Stimulated activated CD8-positive, alpha-beta memory T cell treated with anti-CD3 and anti-CD28 coated beads, Interleukin-4, amount 100 ng/mL, for 4 hours (primary cell): ENCODE measurements at places on chromosomes 7 and 10.

DNA sequence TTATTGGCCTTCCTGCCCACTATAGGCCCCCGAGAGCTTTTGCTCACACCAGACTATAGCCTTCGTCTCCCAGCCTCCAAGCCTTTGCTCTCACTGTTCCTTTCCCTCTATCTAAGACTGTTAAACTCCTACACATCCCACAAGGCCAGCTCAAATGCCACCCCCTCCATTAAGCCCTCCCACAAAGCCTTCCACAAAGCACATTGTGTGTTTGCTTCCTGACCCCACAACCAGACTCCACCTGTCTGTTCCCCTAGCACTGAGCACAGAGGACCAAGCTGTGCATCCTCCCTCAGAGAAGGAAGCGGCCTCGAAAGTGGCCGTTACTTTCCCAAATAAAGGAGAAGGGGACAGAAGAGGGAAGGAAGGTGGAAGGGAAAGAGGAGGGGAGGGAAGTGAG, 1.3 kb downstream of the LOXL4 start:
- no peak for DNase-seq

- DNase-seq = no peak
Measured at GRCh38 chr7:24709051-24709450, 48.2 kb downstream of the GSDME start.

DNA sequence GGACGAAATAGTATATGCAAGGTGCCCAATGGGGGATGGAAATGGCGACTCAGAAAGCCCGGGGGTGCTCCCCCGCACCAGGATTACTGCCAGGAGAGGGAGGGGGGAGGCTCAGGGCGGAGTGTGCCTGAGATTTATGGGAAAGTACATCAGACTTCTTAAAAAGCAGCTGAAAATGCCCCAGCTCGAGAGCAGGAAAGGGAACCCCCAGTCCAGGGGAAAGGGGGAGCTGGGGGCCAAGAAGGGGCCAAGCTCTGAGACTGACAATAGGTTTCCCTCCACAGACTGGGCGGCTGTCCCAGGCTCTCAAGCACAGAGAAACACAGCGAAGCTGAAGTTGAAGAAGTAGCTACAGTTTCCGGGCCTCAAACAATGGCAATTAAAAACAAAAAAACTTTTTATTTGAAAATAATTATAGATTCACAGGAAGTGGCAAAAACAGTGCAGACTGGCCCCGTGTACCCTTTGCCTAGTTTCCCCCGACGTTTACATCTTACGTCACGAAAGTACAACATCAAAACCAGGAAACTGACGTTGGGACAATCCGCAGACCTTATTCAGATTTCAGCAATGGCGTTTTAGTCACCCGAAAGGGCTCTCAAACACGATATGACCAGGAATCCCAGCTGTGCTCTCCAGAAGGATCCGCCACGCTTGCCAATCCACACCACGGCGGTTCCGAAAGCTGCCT, 83.9 kb upstream of the FGFR2 start:
- no peak for DNase-seq

- DNase-seq = no peak
Measured at GRCh38 chr7:143936087-143937009, 1.3 kb downstream of the OR2F2 start.

GRCh38 chr7:18708204-18708603, 212.7 kb downstream of the HDAC9 start:
- DNase-seq = no peak

GRCh38 chr10:132309471-132309865, 1.7 kb upstream of the STK32C start:
- no peak for DNase-seq

- no peak for DNase-seq
Measured at GRCh38 chr10:133445268-133445732, 8.4 kb upstream of the SCART1 start.

DNA sequence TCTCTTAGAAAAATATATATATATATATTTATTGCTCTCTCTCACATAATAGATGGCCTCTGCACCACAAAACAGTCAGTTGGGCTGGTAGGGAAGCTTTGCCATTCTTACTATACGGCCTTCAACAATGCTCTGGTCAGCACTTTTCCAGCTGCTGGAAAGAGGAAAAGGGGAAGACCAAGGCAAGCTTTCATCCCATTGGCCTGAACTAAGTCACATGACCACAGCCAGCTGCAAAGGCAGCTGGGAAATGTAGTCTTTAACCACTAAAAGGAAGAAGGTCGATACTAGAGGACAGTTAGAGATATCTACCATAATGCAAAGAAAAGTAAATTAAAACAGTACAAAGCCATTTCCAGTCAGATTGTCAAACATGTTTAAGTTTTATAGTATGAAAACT, 58.4 kb upstream of the MACROH2A2 start:
- no peak for DNase-seq

- DNase-seq = no peak
Measured at GRCh38 chr7:106591146-106591545, 69.8 kb downstream of the CCDC71L start.

GRCh38 chr10:119693262-119693957, 32.4 kb upstream of the INPP5F start:
- no peak for DNase-seq

- DNase-seq = no peak
Measured at GRCh38 chr10:38050212-38050611, 39.7 kb downstream of the ZNF33A start.

- DNase-seq = no peak
Measured at GRCh38 chr10:47452495-47453140, 31.3 kb downstream of the ANXA8 start.

DNA sequence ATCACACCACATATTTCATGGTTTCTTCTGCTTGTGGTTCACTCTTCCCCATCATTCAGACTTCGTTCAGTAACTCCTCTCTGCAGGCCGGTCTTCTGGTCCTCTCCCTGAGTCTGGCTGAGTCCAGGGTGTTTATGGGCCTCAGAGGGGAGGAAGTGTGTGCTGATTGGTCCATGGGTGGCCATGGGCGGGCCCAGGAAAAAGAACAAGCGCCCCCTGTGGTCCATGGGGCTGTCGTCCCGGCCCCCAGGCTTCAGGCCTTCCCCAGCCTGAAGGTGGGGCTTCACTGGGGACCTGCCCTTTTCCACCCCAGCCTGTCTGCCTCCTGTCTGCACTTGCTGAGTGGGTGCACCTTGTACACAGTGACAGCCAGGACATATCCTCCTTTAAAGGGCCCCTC, 123.7 kb downstream of the VIPR2 start:
- no peak for DNase-seq

- DNase-seq = no peak
Measured at GRCh38 chr7:108037140-108037539, 34.2 kb upstream of the LAMB1 start.

DNA sequence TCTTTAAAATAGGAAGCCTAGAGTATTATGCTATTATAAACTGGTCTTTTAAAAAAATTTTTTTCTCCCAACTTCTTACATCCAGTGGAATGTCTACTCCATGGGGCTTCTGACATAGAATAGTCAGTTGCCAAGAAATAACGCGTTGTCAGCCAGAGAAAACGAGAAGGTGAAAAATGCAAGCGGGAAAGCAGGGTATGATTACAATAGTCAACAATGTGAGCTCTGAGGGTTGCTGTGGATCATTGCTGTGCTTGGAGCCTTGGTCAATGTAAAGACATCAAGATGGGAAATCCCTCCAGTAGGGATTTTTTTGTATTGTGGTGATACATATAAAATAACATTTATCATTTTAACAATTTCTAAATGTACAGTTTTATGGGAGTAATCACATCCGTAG, 27.6 kb upstream of the PLPP4 start:
- DNase-seq = no peak

DNA sequence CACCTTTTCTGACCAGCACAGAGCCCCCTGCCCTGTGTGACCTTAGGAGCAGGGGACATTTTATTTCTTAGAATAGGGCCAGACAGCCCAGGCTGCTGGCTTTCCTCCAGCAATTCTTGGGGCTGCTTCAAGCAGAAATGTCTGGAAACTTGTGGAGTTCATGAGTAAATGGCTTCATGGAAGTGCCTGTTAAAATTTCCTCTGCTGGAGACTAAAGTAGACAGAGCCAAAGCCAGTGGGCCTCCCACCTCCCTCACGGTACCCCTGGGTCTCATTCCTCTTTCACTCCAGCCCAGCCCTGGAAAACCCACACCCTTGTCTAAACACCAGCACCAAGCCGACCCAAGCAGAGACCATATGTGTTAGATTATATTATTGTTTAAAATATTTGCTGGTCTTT, 505.5 kb upstream of the ZMIZ1 start:
- DNase-seq = no peak

GRCh38 chr7:139249179-139249810, 18.3 kb downstream of the UBN2 start:
- no peak for DNase-seq

DNA sequence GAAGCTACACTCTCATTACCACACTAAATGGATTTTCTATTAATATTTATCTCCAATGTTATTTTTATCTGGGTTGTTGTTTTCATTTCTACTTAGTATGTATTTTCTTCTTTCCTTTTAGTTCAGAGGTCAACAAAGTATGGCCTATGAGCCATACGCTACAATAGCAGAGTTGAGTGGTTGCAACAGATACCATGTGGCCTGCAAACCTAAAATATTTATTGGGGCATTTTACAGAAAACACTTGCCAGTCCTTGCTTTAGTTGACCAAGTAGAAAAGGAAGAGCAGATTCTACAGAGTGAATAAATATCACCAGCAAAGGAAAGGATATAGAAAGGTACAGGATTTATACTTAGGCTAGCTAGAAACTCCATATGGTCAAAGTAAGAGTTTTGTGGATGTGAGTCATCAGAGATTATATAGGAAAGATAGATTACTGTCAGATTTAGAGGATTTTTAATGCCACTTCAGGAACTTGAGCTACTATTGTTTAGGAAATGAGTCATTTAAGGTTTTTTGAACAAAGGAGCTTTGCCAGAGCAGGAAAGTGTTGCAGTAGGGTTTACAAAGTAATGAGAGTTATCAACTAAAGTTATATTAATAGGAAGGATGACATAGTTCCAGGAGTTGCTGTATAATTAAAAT, 323.3 kb upstream of the KAT6B start:
- DNase-seq = no peak

GRCh38 chr7:155456738-155457543, 988 bp upstream of the EN2 start:
- no peak for DNase-seq
